D721Med (cell line): ENCODE measurements at places on chromosomes 11 and 22.

GRCh38 chr22:17164392-17165024 is 5.4 kb upstream of the HDHD5 start:
- DNase-seq: no peak

DNA sequence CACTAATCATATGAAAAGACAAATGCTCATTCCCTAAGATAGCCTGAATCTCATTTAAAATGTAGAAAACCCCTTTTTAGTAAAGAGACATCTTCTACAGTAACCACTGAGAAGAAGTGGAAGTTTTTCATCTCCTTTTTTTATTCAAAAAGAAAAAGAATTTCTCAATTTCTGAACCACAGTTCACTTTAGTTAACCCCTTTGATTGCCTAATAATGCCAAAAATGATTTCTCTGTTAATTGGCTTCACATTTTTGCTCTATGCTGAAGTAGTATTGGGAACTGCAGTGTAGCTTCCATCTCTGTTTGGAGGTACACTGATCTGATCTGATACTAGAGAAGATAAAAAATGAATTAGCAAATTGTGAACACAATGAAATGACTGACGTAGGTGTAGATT is 58.3 kb downstream of the CD44 start:
- DNase-seq: no peak

DNA sequence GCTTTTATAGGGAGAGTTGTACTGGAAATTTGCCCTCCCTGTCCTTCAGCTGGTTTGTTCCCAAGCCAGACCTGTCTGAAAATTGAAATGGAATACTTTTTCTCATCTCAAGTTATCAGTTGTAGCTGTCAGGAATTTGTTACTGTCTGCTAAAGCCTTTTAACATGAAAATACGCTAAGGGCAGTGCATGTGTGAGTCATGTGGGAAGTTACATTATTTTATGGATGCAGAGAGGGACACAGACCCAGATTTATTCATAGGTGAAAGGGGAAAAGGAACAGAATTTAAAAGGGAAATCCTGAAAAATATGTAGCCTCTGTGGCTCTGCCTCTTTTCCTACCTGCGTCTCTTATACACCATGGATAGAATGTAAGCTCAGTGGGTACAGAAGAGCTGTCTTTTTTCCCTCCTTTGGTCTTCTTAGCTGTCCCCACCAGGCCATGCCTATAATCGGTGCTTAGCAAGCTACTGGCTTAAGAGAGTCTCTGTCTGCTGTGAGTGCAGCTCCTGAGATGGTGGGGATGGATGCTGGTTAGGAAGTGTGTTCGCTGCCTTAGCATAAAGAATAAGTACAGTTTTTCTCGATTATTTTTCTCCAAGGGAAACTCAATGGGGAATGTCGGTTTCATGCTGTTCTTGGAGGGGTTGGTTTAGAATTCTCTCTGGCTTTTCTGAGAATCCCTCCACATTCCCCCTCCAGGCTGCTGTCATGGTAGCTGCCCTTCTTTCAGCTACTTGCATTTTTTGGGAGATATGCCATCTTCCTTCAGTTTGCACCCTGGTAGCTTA is 166.8 kb downstream of the TEAD1 start:
- DNase-seq: no peak

- DNase-seq: no peak
Observed at GRCh38 chr22:46070803-46071450, 79.4 kb upstream of the PPARA start.

GRCh38 chr11:3188496-3189195 is 23.5 kb upstream of the OSBPL5 start:
- no peak for DNase-seq

- no peak for DNase-seq
Observed at GRCh38 chr11:2777386-2777785, 77.6 kb upstream of the KCNQ1OT1 start.

GRCh38 chr11:61782841-61783240 is 9.6 kb downstream of the TMEM258 start:
- DNase-seq: no peak
